HEK293T (cell line): ENCODE measurements at places on chromosomes 3 and 15.

GRCh38 chr3:59994732-59995304 is 945.0 kb upstream of the CFAP20DC start:
- no peak for DNase-seq

DNA sequence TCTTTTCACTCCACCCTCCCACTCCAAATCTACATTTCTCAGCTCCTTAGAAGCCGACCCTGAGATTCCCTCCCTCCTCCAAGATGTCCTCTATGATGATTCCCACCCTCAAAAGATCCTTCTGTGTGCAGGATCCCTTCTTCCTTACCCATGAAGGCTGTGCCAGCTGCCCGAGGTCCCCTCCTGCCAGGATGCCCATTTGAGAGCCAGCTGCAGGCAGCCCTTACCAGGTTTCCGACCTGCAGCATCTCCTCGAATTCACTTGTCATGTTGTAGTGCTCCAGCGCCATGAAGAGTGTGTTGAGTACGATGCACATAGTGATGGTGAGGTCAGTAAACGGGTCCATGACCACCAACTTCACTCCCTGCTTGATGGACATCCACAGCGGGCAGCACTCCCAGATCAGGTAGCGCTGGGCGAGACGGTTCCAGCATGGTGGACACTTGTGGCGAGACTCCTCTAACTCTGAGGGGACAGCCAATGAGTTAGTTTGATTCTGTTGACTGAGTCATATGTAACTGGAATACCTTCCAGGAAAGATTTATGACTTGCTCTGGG is 51.9 kb downstream of the SCN5A start:
- no peak for DNase-seq

DNA sequence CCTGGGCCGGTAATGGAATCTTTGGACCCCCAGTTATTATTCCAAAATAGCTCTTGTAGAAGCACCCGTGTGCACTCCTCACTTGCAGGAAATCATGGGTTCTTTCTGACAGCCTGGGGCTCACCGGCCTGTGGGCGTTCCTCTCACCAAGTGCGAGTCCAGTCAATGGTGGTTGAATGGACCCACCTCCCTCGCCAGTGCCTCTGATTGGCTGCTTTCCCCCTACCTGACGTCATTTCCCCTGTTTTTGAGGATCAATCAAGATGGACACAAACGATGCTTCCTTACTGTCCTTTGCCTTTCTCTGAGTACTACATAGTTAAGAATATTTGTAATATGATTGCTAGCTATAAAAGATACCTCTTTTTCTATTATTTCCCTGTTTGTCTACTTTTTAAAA is 18.1 kb downstream of the MOBP start:
- no peak for DNase-seq

DNA sequence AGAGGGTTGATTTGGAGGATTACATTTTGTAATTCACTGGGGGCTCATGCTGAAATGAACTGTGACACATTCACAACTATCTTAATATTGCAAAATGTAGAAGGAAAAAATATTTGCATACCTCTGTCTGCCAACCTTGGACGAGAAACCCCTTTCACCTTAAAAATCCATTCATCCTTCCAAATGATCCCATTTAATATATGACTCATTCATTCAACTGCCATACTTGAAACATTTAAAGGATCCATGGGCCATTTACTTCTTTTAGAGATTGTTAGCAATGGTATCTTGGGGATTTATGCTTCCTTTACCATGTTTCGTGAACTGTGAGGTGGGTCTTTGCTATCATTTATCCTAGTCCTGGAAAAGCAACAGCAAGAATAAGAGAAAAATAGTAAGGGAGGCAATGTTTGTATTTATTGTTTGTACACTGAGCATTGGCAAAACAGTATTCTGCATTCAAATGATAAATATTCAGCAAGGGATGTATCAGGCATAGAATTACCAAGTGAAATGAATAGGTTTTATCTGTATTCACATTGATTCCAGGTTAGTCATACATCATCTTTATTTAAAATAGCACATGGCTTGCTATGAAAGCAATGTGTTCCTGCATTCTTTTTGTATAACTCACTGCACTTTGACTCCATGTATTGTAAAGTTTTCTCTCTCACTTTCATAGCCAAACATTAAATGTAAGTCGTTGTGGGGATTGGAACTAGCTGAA is 378.1 kb downstream of the NSUN3 start:
- no peak for DNase-seq

DNA sequence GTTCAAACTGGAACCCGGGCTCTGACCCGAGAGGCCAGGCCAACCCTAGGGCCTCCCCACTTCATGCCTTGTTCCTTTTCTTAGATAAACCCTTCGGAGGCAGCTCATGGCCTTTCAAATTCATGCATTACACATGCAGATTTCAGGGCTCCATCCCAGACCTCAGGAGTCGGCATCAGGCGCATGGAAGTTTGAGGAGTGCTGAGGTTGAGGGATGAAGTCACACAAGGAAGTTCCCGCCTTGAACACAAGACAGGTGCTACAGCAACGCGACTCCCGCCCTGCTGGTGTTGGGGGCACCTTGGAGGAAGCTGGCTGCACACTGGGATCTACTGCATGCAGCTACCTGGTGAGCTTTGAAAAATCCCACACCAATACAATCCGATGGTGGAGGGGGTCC is 245.2 kb upstream of the LYSMD4 start:
- DNase-seq = no peak

DNA sequence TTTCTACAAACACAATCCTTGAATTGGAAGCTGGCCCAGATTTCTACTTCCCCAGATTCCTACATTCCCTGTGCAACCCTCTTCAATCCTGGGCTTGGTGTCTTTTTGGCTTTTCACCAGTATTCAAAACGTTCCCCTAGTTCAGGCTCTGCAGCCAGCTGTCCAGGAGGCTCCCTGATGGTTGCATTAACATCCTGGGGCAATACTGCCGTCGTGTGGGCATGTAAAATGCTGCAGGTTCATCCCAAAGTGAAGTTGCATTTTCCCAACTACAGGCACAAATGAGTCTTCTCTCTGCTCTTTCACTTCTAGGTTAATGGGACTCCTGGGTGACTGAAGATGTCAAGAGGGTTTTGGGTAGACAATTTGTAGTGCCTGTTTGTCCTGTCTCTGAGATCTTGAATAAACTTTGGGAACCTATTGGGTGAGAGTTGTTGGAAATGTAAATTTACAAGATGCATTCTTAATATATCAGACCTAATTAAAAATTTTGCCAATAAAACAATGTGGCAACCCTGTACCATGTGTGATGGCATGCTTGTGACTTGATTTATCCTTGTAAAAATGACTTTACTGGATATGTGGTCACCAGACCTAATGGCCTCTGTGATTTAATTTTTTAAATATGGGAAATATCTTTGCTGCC is 28.6 kb downstream of the SOX14 start:
- DNase-seq = peak; percentile 71

DNA sequence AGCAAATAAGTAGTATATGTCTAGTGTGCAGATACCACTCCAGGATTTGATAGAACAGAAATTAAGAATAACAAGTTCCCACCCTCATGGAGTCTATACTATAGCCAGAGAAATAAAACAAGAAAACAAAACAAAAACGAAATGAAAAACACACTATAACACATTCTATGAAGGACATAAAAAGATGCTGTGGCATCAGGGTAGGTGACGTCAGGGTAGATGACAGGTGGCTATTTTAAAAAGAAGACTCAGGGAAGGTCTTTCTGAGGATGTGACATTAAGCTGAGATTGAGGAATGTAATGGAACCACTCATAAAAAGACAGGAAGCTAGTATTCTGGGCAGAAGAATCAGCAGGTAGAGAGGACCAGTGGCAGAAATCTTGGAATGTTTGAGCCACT is 469.6 kb downstream of the RAP2B start:
- DNase-seq = no peak

GRCh38 chr15:99621767-99622166 is 56.0 kb downstream of the MEF2A start:
- DNase-seq = no peak

DNA sequence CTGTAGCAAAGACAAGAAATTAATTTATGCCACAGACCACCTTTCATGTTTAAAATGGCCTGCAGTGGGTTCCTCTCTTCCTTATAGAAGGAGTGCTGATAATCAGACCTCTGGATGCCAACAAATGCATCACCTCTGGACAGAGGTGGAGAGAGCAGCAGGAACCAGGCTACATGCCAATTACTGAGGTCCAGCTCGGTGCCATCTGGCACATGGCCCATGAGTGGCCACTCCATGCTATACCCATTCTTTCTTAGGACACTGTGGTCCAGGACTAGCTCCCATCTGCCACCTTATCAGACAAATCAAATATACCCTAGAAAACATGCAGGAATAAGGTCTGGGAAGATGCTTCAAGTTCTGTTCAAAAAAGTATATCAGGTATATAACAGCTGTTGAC is 60.7 kb downstream of the TBC1D2B start:
- no peak for DNase-seq

GRCh38 chr15:69082554-69082953 is 68.1 kb downstream of the NOX5 start:
- no peak for DNase-seq

- DNase-seq = no peak
Measured at GRCh38 chr3:27208961-27209616, 160.1 kb downstream of the NEK10 start.

- no peak for DNase-seq
Measured at GRCh38 chr15:99514306-99514705, 51.5 kb upstream of the MEF2A start.

DNA sequence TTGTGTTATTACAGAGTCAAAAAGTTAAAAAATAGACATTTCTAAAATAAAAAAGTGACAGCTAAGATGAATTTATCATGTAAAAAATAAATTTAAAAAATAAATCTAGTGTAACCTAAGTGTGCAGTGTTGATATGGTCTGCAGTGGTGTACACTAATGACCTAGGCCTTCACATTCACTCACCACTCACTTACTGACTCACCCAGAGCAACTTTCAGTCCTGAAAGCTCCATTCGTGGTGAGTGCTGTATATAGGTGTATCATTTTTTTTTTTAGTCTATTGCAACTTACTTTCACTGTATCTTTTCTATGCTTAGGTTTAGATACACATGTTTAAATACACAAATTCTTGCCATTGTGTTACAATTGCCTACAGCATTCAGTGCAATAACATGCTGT is 459.4 kb upstream of the ROBO1 start:
- DNase-seq = no peak

- no peak for DNase-seq
Measured at GRCh38 chr3:69282181-69282580, 103.7 kb downstream of the FRMD4B start.

- DNase-seq = no peak
Measured at GRCh38 chr3:161096771-161097367, 8.3 kb downstream of the B3GALNT1 start.

DNA sequence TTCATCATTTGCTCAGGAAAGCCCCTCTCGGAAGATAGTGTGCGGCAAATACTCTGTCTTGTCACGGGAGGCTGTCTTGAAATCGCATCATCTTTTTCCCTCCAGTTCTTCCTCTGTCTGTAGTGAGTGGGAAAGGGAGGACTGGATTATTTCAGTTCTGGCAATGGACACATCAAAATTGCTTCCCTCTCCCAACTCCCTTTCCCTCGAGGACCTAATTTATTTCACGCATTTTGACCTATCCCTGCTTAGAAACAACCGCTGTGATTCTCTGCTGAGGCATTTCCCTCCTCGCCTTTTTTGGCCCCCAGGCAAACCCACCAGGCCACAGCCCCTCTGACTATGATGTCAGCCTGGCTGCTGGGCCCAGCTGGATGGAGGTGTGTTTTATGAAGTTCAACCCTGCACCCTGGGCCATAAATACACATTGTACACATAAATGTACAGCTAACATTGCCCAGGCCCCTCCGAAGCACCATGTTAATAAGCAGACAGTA is 138.7 kb upstream of the LRTM1 start:
- no peak for DNase-seq

DNA sequence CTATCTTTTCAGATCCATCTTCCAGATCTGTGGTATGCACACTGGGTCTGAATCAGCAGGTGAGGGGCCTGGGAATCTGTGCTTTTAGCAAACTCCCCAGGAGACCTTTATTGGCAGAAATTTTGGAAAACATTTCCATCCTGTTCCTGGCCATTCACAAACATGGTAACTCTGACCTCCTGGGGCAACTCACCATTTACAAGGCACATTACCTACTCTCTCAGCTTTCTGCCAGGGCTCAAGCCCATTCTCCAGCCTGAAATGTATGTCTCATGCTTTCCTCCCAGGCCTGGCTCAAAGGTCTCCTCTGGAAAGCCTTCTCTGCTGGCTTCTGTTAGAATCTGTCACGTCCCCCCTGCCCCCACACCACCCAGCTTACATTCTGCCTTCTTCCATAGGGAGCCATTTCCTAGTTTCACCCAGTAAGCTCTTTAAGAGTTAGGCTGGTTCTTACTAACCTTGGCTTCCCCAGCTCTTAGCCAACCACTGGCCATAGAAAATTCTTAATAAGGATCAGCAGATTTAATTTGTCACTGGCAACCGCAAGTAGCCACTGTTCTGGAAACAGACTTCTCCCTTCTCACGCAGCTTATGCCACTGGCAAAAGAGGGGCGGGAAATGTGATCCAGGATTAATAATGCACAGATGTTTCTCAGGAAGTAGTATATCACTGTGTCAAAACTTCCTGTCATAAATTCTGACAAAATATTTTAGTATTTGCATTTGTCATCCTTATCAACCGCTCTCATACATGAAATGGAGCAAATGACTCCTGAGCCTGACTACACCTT is 55.0 kb downstream of the RORA start:
- DNase-seq = no peak

GRCh38 chr15:33411596-33412540 is 101.1 kb downstream of the RYR3 start:
- DNase-seq = no peak

GRCh38 chr15:65980824-65981456 is 111.6 kb downstream of the RAB11A start:
- DNase-seq = peak; percentile 66

GRCh38 chr3:196273655-196274054 is 13.9 kb downstream of the PCYT1A start:
- DNase-seq = no peak

DNA sequence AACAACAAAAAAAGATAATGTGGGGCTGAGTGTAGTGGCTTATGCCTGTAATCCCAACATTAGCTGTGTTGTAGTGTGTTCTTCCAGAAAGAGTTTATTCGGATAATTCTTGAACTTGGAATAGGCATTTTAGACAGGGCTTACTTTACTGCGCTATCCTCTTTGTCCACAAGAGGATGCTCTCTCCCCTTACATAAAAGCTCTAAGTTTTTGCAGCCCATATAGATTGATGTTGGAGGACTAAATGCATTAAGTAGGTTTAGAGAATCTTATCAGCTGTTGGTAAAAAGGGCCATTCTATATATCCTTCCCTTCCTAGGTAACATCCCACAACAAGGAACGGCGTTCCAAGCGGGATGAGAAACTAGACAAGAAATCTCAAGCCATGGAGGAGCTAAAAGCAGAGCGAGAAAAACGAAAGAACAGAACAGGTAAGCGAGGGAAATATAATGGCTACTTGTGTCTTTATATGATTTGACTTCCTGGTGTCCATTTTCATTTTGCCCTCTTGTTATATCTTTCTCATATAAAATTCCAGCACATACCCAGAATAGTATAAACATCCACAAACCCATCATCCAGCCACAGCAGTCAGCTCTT is 27.8 kb upstream of the ITPKA start:
- DNase-seq = peak; percentile 36

- DNase-seq = no peak
Measured at GRCh38 chr15:101172501-101173071, 79.3 kb downstream of the CHSY1 start.
